NCI-H1694 treated with DMSO at 0.1 percent for 48 hours (cell line): ENCODE measurements at places on chromosomes 12 and 14.

DNA sequence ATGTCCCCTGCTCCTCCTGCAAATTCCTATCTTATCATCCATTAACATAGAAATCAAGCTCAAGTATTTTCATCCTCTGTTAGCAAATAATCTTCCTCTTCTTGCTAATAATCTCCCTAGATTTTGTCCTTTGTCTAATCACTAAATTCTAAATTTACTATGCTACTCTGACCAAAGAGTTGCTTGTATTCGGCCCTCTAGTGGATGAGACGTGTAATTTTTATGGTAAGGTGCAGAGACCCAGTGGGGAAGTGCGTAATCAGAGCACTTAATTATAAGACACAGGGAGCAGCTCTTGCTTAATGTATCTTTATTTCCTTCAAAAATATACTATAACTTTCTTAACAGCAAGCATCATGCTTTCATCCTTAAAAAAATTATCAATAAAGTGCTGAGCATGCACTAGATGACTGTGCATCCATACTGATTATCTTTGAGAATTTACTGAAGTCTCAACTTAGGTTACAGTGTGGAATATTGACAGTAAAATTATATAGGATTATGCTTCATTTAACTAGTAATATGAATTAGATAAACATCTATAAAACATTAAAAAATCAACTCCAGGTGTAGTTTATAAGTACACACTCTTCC, 212.6 kb downstream of the SLC16A7 start:
- DNase-seq: peak; percentile 13

DNA sequence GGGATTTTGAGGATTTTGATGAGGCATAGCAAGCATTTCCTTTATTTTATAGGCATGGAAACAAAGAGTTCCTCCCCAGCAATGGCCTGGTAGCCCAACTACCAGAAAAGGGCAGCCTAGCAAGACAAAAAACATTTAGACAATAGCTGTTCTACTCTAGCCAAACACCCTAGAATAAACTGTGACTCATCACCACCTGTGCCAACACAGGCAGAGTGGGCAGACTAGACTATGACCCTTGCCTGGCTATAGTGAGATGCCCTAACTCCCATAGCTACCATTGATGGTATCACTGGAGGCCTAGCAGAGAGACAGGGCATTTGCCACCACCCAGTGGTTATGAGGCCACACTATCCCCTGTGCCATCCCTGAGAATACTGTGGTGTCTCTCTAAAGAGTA, 15.5 kb upstream of the CCER1 start:
- DNase-seq: no peak

GRCh38 chr12:52200086-52200780, 8.4 kb upstream of the KRT80 start:
- no peak for DNase-seq

- DNase-seq: no peak
Observed at GRCh38 chr12:30243426-30243825, 452.2 kb downstream of the IPO8 start.

DNA sequence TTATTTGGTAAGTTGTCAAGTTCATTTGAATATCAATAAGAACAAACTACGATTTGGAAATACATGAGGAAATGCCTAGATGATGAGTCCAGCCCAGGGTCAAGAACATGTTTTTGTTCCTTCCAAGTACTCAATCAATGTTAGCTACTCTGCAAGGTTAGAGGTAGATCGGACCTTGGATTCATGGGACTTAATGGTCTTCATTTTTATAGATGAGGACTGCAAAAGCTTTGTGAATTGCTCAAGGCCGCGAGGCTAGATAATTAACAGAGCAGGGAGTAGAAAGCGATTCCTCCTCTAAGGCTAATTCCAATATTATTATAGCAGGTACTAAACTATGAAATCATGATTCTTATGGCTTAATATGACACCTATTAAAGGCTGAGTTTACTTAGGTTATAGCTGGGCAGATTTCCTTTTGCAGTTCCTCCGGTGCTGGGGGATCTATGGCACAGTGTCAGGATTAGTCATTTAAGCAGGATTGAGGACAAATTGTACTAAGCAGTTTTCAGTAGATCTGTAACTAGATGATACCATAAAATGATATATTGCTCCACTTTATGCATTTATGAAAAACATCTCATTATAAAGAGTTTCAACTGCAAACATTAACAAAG, 19.8 kb downstream of the NR1H4 start:
- no peak for DNase-seq

GRCh38 chr12:20808521-20808920, 2.0 kb upstream of the SLCO1B3 start:
- DNase-seq: no peak

DNA sequence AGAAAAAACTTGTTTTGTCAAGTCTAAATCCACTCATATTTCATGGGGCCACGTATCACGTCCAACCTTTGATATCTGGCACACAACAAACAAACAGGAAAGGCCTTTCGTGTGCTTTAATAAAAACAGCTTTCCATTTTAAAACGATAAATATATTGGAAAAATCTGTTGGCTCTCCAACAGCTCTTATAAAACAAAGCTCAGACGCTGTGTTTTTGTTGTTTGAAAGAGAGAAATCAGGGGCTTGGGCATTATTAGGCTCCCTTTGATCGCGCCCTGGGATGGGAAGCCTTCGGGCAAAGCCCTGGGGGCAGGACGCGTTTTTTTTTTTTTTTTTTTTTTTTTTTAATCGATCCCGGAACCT, 429 bp upstream of the PLEKHA5 start:
- DNase-seq: peak; percentile 51

GRCh38 chr14:59564366-59564765, 12.2 kb downstream of the CCDC175 start:
- DNase-seq: no peak

DNA sequence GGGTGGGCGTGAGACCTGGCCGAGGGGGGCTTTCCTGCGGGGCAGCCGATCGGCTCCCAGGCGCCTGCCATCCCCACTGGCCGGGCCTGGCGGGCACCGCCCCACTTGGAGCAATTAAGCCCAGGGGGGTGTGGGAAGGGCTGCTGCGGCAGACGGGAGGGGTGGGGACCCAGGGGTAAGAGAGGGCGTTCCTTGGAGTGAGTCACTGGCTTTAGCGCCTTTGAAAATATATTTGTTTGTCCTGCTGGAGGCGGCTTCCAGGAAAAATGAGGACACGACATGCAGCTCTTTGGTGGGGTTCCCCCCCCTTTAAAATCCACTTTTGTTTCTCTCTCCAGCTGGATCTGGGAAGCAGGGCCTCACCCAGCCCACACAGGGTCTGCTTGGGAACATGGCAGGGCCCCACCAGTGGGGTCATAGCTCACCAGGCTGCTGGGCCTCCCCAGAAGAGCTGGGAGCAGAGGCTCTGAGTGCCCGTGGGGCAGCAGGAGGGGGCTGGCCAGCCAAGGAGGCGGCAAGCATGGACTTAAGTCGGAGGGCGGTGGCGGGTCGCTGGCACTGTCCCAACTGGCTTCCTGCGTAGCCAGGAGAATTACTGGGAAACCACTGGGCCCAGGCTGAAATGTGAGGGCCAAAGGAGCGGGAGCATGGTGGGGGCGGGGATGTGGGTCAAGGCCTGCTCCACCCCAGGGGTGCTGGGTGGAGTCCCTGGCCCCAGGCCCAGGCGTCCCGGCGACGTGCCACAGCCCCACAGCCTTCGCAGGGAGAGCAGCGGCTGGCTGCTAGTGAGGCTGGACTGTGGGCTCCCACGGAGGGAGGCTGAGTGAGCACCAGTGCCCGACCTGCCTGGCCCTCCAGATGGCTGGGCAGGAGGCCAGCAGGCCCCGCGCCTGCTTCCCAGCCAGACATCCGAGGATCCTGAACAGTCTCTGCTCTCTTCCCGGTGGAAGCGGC, 128.0 kb downstream of the RFLNA start:
- DNase-seq: no peak

GRCh38 chr14:36785511-36785910, 123.9 kb downstream of the PAX9 start:
- no peak for DNase-seq

GRCh38 chr14:67253076-67253635, 11.9 kb downstream of the PALS1 start:
- DNase-seq: no peak

DNA sequence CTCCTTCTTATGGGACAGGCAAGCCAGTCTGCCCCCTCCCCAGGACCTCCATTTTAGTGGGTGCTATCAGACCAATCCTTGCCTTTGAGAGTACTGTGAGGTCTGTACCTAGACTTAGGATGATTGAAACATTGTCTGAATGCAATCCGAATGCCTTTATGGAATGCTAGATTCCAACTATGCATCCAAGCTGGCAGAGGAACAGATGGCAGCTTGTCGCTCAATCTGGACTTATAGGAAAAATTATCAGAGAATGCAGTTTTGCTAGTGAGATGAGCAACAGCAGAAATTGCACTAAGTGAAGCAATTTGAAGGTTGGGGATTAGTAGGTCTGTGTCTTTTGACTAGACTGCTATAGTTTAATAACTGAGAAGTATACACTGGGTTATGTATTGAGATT, 109.1 kb downstream of the DYRK2 start:
- peak; percentile 35 for DNase-seq

DNA sequence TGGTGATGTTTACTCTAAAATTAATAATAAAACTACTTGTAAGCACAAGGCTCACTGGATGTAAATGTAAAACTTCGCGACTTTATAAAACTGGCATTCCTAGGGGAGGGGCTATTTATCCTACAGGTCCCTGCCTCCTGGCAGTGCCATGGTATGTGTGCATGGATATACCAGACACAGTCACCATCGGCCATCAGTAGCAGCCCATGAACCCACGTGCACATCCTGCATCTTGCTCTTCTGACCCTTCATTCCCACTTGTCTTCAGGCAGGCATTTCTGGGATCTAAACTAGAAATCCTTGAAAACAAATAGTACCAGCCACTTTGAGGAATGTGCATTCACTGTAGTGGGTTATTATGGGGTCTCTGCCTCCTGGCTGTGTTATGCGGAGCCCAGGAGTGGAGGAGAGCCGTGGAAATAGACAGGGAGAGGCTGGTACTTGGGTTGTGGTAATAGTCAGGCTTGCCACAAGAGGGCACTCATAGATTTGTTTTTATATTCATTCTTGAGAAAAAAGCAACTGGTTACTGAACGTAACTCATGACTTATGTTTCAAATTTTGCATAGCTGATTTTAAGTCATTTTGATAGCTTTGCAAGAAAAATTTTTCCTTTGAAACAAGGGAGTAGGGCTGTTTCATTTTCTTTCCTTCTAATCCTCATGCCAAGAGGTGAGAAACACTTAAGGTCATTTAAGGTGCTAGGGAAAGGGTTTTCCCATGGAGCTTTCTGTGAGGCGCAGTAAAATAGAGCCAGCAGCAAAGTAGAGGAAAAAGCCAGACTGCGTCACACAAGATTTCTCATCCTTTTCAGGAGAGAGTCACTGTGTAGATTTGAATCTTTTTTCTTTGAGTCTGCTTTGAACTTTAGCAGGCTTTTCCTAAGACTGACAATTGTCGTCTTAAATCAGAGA, 17.4 kb upstream of the GALNT16 start:
- peak; percentile 84 for DNase-seq

- peak; percentile 81 for DNase-seq
Observed at GRCh38 chr14:103292426-103293374, 41.3 kb upstream of the EIF5 start.

- no peak for DNase-seq
Observed at GRCh38 chr12:114784526-114784925, 100.6 kb upstream of the TBX3 start.

- no peak for DNase-seq
Observed at GRCh38 chr14:28758253-28758884, 8.2 kb upstream of the FOXG1 start.

- DNase-seq: no peak
Observed at GRCh38 chr12:26697217-26697616, 135.8 kb downstream of the ITPR2 start.

GRCh38 chr12:123621101-123621500, 12.4 kb downstream of the EIF2B1 start:
- DNase-seq: no peak

DNA sequence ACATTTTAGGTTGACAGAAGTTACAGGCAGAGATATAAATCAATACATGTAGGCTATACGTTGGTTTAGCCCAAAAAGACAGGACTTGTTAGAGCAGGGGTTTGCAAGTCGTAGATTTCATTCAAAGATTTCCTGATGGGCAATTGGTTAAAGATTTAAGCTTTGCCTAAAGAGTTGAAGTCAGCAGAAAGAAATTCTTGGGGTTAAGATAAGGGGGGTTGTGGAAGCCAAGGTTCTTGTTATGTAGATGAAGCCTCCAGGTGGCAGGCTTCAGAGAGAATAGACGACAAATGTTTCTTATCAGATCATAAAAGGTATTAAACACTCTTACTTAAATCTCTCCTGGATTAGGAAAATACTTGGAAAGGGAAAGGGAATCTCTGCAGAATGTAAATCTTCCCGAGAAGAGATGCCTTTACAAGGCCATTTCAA, 510.8 kb downstream of the TMTC2 start:
- DNase-seq: no peak
